GM13976 (cell line): ENCODE measurements at places on chromosomes 6 and 20.
A peak's percentile ranks its signal among the peaks of the same experiment; 100 is the strongest.

DNA sequence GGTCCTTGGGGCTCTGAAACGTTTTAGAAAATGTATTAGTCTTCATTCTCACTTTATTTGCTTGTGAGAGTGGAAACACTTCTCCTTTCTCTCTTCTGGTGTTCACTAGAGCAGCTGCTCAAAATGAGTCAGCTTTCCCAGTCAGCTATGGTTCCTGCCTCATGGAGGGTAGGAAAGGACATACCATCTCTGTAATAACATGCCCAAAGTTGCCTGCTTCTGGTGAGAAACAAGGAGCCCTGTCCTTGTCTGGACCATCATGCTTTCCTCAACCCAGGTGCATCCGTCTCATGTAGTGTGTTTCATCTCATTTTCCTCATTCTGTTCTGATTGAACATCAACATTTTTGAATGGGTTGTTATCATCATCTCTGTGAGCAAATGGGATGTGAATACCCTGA, 17.1 kb upstream of the TINAG start:
- no peak for DNase-seq

DNA sequence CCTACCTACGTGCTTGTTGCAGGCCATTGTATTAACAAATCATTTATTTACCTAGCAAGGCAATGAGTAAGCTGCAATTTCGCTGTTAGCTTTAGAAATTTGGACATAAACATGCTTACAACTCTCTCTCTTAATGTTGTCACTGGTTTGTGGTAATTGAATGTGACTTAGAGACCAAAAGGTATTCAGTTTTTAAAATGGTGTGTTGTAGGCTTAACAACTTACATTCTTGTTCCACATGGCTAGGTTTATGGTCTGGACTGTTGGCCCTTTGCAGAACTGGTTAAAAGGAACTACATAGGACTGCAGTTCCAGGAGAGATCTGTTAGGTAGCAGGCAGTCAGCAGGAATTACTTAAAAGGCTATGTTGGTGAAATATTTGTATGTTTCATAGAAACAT, 10.3 kb upstream of the CTAGE9 start:
- DNase-seq, result no peak

- no peak for DNase-seq
Observed at GRCh38 chr6:123214433-123214832, 218.4 kb downstream of the CLVS2 start.

- no peak for DNase-seq
Observed at GRCh38 chr6:161163466-161164181, 110.2 kb downstream of the AGPAT4 start.

DNA sequence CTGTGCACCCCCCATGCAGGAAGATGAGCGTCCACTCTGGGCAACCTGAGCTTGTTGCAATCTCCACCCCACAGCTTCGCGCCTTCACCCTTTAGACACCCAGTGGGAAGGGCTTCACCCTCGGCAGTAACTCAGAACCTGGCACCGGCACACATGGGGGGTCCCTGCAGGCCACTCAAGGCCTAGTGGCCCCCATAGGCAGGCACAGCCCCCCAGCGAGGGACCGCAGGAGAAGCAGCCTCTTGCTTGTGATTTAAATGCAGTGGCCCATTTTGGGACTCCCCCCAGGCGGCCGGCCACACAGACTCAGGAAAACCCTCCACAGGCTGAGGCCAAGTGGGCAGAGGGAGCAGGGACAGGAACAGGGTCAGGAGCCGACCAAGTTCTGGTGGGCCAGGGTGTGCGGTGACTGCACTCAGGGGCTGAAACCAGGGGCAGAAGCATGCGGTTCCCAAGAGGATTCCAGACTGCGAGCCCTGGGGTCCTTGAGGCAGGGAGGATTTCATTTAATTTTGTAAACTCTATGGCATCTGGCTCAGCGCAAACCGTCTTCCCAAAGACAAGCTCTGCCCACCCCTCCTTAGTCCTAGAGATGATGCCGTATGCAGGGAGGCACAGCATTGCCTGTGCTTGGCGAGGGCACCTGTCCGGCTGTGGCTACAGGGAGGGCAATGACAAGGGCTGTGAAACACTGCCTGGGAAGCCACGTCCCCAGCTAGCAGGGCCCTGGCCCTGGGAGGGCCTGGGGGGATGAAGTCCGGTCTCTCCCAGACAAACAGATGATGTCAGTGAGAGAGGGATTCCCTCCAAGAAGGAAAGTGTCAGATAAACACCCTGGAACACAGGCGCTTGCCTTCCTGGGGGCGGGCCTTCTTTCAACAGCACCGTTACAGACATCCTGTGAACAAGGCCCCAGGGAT, 52.9 kb upstream of the GPR31 start:
- DNase-seq, result no peak

GRCh38 chr6:117548797-117549301, 53.5 kb downstream of the GOPC start:
- no peak for DNase-seq

DNA sequence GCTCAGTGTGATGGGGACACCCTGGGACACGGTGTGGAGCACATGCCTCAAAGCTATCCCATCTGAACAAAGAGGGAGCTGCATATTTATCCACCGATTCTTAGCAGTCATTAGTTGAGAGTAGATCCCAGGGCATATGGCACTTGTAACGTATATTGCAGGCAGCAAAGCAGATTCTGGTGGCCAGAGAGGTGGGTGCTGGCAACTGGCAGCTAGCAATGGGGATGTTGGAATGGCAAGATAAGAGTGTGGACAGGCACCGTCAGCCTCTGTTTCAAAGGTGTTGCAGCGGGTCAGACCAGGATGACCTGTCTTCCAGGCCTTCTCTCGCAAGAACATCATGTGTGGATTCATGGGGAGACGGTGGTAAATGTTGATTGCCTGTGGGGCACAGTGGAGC, 287.8 kb upstream of the RNF24 start:
- DNase-seq, result no peak

GRCh38 chr20:19886661-19887288, 128.7 kb downstream of the RIN2 start:
- no peak for DNase-seq

DNA sequence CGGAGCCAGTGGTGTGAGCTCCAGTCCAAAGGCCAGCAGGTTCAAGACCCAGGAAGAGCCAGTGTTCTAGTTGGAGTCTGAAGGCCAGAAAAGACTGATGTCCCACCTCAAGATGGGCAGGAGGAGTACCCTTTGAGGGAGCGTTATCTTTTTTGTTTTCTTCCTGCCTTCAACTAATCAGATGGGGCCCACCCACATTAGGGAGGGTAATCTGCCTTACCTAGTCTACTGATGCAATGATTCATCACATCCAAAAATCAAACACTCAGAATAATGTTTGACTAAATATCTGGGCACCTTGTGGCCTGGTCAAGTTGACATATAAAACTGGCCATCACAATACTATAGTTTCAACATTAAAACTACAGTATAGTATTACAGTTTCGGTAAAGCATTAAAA, 19.7 kb downstream of the ZKSCAN3 start:
- DNase-seq, result no peak

- no peak for DNase-seq
Observed at GRCh38 chr6:158514991-158515390, 44.9 kb upstream of the TMEM181 start.

GRCh38 chr6:121830736-121831135, 395.3 kb downstream of the GJA1 start:
- no peak for DNase-seq

GRCh38 chr6:108559097-108559883, 1.4 kb upstream of the FOXO3 start:
- DNase-seq, result peak; percentile 80

GRCh38 chr6:40520678-40521077, 66.5 kb downstream of the LRFN2 start:
- DNase-seq, result no peak

DNA sequence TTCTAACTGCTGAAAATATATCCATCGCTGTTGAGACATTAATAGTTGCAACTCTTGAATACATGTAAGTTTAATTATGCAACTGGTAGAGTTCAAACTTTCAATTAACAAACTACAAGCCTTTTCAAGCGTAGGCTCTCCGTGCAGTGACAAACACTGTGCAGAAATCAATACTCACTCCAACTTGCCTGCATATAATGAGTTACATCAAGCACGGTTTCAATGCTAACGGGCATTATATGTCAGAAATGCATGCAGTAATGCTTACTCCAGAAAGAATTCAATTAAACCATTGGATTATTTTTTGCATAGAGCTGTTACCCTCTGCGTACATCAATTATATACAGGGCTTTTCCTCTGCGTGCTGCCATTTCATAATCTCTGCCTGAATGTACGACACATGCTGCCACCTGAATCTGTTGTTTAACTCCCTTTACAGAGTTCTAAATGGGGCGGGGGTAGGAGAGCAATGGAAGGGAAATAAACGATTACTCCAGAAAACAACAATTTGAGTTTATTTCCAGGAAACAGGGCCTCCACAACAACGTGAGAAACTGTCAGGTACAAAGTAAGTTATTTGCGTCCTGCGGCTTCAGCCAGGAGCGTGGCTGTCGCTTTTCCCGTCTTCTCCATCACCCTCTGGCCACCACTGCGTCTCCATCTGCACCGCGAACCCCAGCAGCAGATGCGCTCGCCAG, 1.8 kb downstream of the PTPRK start:
- no peak for DNase-seq

- peak; percentile 23 for DNase-seq
Observed at GRCh38 chr6:141464490-141464889, 668.2 kb upstream of the GJE1 start.

- no peak for DNase-seq
Observed at GRCh38 chr20:14522595-14522994, 185.2 kb upstream of the FLRT3 start.

DNA sequence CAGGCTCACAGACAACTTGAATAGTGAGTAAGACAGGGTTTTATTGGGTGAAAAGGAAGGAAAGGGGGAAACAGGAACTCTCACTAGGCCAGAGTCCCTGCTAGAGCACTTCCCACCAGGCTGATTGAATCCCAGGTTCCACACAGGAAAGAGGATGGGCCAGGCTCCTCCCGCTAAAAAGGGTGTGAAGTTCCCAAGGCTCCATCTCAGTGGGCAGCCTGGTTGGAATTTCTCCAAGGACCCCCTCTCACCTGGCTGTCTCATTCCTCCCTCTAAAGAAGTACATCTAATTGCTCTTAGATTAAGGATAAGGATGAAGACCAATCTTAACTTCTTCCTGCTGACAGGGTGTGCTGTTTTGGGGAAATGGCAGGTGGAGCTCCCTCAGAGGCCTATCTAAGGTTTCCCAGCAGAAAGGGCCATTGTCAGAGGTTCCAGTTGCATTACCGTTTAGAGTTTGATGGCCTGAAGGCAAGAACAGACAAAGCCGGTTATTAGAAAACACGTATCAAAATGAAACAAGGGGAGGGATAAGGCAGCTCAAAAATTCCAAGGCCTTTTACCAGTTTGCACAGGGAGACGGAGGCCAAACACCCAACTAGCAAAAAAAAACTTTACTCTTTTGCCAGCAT, 21.5 kb downstream of the COL19A1 start:
- no peak for DNase-seq

- no peak for DNase-seq
Observed at GRCh38 chr6:112117554-112117953, 30.2 kb downstream of the FAM229B start.

DNA sequence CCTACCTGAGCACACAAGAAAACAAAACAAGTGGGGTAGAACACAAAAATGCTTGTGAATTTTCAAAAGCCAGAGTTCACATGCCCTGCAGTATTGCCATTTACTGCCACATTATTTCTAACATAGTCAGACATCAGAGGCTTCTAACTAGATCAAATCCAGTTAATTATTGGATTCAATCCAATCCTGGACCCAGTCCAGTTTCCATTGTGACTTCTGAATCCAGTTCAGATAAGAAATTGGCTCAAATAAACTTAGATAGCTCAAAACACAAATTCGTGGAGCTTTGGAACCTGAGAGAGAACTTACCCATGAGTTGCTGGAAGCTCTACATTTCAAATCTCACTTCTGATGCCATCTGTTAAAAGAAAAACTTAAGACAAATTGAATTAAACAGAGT, 85.2 kb upstream of the ANKEF1 start:
- DNase-seq, result no peak

- DNase-seq, result no peak
Observed at GRCh38 chr20:16514140-16514539, 59.1 kb downstream of the KIF16B start.

DNA sequence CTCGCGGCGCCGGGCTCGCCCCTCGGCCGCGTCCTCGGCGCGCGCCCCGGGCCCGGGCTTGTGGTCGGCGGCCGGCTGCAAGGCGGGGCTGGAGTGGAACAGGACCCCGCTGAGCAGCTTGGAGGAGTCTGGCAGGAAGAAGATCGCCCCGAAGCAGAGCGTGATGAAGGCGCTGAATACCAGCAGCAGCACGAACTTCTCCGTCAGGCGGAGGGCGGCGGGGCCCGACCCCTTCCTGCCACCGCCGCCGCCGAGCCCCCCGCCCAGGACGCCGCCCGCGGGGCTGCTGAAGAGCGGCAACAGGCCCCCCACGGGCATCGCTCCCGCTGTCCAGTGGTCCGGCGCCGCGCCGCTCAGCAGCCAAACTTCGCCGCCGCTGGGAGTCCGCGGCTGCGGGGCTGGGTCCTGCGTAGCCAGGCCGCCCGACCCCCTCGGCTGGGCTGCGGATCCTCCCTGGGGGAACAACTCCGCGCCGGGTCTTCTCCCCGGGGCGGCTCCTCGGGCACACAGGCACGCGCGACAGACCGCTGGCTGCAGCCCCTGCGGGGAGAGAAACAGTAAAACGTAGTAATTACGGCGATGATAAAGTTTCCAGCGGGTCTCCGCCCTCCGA, 707 bp downstream of the MAN1A1 start:
- peak; percentile 61 for DNase-seq

GRCh38 chr20:10228330-10228729, 9.7 kb downstream of the SNAP25 start:
- no peak for DNase-seq

- DNase-seq, result no peak
Observed at GRCh38 chr6:45462190-45463134, 84.7 kb upstream of the SUPT3H start.

- DNase-seq, result no peak
Observed at GRCh38 chr20:33897313-33897912, 86.3 kb downstream of the CHMP4B start.

DNA sequence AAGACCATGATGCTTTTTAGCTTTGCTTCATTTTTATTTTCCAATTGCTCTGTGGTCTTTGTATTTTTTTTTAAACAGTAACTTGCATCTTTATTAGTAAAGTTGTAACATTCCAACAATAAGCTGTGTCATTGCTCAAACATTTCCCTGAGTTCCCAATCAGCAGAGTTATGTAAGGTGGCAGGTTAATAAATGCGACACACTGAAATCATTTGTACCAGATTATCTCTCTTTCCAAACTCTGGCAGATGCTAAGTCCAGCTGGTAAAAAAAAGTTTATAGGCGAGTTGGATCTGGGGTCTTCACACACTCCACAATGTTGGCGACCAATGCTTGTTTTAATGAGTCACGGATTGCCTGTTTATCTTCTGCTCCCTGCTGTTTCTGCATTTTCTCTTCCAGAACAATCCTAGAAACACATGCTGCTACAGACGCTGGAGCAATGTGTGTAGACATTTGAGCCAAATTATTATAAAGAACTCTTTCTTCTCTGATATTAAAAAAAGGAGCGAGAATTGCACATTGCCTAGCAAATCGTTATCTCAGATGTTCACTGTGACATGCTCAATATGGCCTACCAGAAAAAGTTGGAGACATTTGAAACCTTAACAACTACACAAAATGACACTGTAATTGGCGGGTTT, 113.6 kb upstream of the IFNGR1 start:
- DNase-seq, result no peak

- DNase-seq, result no peak
Observed at GRCh38 chr6:13827032-13827431, 12.7 kb upstream of the MCUR1 start.

- no peak for DNase-seq
Observed at GRCh38 chr20:32842688-32843524, 15.8 kb upstream of the EFCAB8 start.

- no peak for DNase-seq
Observed at GRCh38 chr6:108102965-108103364, 28.4 kb upstream of the OSTM1 start.
